Activated naive CD4-positive, alpha-beta T cell (primary cell): ENCODE measurements at places on chromosomes 7 and 10.

- no peak for DNase-seq
Measured at GRCh38 chr7:20219446-20220292, 2.5 kb upstream of the MACC1 start.

- DNase-seq, result no peak
Measured at GRCh38 chr10:31030800-31031199, 865 bp downstream of the ZNF438 start.

DNA sequence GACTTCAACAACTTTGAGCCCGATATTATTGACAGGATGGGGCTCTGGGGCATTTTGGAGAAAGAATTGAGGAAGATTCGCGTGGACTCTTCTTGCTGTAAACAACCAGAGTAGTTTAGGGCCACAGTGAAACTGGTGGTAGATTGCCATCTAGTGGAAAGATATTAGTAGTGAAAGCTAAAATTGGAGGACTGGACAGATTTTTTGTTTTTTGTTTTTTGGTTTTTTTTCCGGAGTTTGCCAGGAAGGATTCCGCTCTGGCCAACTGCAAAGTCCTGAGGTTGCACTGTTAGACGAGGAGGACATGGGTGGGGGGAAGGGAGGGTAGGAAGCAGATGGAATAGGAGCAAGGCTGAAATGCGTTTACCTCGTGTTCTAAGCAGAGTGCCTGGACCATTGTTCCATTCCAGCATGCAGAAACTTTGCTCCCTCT is 11.7 kb downstream of the NOBOX start:
- DNase-seq, result no peak

DNA sequence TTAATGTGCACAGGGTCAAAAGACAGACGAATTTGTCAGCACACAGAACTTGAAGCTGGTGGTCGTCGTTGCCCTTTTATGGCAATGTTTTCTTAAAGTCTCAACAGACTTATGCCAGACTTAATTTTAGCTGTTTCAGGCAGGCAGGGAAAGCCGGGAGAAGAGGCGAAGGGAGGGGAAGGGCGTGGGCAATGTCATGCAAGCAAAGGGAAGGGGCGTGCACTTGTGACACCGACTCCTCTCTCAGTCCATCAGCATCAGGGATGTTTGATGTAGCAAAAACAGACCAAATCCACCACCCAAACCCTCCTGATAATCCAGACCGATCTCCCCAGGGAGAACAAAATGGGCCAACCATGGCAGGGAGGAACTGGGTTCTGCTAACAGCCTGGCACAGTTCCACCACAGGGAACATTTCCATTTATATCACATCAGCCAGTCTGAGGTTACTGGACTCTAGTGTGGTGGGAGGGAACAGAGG is 118.1 kb upstream of the RHEB start:
- no peak for DNase-seq

DNA sequence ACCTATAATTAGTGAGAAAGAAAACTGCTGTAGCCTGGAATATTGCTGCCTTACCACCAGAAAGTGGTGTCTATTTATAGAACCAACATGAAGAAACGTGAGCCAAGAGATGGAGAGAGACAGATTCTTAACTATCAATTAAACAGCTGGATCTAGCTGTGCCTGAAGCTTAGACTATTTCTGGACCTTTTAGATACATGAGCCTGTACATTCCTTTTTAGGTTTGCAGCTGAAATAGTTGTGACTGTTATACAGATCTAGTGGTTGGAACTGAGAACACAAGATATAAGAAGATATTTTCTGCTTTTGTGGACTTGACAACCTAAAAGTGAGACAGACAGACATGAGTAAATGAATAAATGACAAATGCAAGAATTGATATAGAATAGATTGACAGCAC is 73.4 kb downstream of the CDK14 start:
- no peak for DNase-seq

GRCh38 chr10:75402486-75403143 is 1.1 kb upstream of the ZNF503 start:
- no peak for DNase-seq

GRCh38 chr10:94042001-94042833 is 48.5 kb downstream of the PLCE1 start:
- no peak for DNase-seq

GRCh38 chr10:128180843-128181242 is 54.6 kb upstream of the MKI67 start:
- no peak for DNase-seq
